ENCODE measurements at places on chromosomes 1 and 21.

- DNase-seq: no peak
Observed at GRCh38 chr21:42429856-42430255, 26.2 kb downstream of the UBASH3A start.

DNA sequence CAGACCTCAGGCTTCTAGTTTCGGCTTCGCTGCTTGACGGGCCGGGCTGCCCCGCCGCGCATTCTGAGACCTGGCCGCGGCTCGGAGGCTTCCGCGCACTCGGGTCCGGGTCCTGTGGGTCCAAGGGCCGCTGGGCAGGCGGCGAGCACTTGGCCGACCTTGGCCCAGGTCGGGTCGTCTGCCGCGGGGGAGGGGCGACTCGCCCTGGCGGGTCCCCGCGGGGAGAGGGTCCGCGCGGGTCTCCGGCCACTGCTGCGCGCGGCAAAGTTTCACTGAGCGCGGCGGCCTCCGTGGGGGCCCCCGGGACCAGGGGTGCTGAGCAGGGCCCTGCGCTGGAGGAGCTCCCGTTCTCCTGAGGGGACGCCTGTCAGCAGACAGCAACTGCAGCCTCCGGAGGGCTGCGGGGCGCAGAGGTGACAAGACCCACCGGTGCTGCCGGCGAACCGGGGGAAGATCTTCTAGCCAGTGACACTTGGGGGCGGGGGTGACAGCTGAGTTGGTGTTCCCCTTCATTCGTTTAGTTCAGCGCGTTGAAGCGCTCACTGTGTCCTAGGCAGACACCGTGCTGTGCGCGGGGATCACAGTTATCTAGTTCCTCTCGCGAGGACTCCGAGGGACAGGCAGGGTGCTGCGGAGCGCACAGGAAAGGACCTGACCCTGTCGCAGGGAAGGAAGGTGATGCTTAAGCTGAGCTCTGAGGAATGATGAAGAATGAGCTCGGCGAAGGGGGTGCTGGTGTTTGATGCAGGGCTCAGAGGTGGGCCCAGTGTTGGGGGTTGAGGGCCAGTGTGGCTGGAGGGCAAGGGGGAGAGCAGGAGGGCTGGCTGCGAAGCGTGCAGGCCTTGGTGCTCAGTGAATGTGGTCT, 725 bp downstream of the MTFR1L start:
- DNase-seq: peak; percentile 45

DNA sequence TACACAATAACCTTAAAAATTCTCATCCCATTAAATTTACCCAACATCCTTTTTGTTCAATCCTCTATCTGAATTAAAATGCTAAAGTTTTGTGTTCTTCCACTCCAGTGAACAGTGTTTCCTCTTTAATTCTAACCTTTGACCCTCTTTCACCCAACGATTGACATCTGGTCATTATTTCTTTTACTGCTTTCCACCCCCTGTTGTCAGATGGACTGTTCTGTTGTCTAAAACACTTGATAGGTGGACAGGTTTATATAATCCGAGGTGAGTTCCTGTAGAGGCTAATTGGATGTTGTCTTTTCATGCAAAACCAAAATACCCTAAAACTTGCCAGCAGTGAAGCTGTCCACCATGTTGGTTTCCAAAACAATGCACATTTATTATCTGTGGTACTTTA, 73.4 kb upstream of the SERTAD4 start:
- no peak for DNase-seq

DNA sequence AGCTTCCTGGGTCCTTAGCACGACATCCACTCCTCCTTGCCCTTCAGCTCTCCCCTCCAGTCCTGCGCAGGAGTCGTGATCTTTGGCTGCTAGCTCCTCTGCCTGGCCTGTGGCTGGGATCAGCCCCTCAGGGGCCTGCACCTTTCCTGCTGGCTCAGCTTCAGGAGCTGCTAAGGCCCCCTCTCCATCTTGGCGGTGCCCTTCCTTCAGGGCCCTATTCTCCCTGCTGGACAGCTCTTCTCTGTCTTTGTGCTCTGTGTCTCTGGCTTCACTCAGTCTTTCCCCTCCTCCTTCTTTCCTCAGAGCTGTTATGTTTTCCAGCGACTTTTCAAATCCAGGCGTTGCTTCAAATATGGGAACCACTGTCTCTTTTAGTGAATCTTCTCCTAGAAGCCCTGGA, 59.5 kb upstream of the LRRC53 start:
- DNase-seq: no peak

DNA sequence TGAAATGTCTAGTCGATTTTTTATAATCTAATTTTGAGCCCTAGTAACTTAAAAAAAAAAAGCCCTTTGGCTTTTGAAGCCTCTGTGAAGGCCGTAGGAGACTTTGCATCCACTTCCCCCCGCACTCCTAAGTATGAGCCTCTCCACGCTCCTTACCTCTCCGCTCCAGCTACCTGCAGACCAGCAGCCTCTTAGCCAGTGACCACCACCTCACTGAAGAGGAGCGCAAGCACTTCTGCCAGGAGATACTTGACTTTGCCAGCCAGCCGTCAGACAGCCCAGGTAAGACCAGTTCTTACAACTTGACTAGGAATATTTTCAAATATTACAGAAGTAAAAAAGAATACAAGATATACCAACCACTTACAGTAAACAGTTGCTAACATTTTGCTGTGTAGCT, 27.4 kb upstream of the PWP2 start:
- DNase-seq: no peak

DNA sequence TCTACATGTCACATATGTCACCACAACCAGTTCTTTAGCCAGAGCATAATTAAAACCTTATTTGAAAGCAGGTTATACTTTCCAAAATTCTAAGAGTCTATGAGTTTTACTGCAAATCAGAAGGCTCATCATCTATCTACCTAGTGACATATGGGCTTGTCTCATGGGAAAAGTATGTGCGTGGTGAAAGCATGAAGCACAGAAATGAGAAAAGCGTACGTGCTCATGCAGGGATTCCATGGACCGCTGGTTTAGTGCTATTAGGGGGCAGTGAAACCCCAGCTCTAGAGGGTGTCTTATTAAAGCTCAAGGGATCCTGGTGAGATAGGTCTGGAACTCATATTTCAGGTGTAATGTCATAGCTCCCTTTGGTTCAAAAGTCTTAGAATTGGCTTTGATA, 50.2 kb downstream of the FAM163A start:
- DNase-seq: no peak

DNA sequence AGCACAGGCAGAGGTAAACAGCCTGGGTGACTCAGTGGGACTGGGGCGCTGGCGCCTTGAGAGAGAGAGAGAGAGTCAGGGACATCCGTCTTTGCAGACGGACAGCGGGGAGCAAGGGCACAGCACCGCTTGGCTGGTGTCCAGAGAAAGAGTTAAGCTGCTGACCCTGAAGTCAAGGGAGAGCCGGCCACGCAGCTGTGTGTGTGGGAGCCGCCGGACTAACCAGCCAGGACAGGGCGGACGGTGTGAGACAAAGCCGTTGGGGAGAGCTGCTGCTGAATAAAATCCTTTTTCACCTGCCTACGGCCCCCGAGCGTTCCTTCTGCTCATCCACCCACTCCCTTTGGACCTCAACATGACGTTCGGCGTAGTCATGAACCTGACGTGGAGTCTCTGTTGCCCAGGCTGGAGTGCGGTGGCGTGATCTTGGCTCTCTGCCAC, 14.5 kb downstream of the CFAP74 start:
- DNase-seq: no peak

GRCh38 chr1:175580841-175581240, 162.6 kb downstream of the TNR start:
- DNase-seq: no peak

DNA sequence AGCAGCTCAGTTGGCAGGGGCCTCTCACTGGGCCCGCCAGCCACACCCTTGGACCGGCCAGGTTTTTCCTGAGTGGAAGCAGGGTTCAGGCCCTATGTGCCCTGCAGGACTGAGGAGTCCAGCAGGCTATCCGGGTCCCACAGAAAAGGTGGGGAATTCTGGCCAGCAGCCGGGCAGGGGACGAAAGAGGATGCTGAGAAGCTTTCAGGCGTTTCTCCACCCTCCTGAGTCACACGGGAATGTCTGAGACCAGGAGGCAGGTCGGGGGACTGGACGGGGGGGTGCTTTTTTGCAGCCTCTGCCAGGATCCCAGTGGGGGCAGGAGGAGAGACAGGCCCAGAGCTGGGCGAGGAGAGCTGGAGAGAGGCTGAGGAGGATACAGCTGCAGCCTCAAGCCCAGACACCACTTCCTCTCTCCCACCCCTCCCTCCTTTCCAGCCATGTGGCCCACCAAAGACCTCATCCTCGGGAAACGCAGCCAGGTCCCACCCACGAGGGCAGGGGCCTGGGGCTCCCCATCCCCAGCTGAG, 105.4 kb downstream of the SPSB1 start:
- no peak for DNase-seq

- no peak for DNase-seq
Observed at GRCh38 chr1:185363205-185363604, 46.2 kb upstream of the IVNS1ABP start.

GRCh38 chr1:204615881-204616280, 69.7 kb downstream of the LRRN2 start:
- DNase-seq: no peak

DNA sequence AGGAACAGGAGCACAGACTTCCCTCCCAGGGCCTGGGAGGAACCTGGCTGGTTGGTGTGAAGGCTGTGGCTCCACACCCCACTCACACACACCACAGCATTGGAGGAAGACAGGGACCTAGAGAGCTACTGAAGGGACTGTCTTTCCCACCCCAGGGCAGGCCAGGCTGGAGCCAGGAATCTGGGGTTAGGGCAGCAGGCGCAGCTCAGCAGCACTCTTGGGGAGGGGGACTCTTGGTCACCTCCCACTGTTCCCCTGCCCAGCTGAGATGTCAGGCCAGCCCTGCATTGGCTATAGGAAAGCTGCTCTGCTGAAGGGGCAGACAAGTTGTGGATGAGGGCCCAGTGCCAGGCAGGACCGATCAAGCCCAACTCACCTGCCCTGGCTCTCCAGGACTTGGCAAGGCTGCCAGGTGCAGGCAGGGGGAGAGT, 1.6 kb upstream of the PLEKHA6 start:
- DNase-seq: no peak

DNA sequence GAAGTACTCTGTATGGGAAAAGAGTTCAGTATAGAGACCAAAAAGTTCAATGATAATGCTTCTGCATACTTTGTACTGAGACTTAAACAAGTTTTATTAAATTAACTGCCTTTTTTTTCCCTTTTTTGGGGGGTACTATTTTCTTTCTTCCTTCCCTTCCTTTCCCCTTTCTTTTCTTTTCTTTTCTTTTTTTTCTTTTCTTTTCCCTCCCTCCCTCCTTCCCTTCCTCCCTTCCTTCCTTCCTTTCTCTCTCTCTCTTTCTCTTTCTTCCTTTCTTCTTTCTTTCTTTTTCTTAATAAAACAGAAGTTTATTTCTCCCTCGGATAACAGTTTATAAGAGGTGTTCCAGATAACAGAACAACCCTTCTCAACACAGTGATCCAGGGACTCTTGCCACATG, 77.5 kb downstream of the LHX8 start:
- DNase-seq: no peak

- no peak for DNase-seq
Observed at GRCh38 chr1:204268101-204268500, 54.3 kb upstream of the GOLT1A start.

GRCh38 chr21:42430521-42430920, 26.8 kb downstream of the UBASH3A start:
- no peak for DNase-seq

DNA sequence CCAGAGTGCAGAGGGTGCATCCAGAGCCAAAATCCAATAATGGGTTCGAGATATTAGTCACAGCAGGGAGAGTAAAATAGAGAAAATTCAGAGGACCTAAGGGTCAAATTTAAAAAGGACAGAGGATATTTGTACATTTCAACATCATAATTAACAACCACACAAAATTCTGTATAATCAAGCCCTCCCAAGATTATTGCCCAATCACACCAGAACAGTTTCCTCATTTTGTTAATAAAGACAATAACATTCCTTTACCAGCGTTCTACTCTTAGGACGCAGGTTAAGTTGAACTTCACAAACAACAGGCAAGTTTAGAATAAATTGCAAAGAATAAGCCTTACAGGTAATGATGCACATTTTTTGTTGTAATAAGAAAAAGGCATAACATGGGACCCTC, 462.8 kb downstream of the PTPRC start:
- no peak for DNase-seq

DNA sequence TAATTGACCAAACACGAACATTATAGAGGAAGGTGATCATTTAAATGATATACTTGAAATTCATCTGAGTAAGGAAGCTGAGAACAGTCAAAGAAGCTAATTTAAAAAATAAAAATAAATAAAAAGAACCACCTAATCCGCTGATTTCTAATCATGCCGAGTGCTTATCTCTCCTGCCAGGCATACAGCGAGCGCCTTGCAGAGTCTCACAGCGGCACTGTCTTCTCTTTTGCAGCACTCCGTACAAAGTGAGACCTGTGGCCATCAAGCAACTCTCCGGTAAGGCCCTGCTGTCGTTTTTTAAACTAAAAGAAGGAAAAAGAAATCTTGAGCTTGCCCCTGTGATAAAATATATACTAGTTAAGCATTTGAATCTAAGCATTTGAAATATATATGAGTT, 45.3 kb downstream of the PDE9A start:
- DNase-seq: no peak

DNA sequence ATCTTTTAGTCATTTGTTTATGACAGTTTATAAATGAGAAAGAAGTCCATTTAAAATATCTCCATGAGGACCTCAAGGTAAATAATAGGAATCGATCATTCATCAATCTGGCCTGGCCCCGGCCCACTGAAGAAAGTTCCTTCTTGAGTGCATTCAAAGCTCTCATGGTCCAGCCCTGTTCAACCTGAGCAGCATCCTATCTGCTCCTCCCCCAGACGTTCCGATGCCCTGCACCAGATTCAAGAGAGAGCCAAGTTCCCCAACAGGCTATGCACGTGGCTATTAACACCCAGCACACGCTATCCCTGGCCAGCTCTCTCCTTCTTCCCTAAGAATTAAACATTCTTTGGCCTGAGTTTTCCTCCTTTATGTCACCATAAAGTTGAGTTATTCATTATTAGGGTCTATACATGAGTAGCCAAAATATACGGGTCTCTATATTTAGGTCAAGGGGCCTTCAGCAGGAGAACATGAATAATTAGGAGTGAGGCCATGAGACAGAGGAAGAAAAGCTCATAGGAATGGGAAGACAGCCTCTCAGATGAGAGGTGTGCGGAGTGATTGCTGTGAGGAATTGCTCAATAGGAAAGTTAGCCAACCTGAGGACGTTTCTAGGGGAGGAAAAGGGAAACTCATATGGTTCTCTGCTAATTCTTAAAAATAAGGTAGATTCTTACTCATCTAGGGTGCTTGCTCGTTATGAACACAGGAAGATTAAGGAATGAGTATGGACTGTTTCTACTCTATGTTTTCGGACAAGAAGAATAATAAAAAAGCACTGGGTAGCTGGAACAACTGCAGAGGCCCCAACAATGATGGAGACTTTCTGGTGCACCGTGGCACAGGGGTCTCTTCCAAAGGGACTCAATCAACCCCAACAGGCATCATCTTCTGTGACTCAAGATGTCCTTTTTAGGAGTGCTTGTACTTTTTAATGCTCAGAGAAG, 23.6 kb downstream of the RUNX1 start:
- DNase-seq: no peak

DNA sequence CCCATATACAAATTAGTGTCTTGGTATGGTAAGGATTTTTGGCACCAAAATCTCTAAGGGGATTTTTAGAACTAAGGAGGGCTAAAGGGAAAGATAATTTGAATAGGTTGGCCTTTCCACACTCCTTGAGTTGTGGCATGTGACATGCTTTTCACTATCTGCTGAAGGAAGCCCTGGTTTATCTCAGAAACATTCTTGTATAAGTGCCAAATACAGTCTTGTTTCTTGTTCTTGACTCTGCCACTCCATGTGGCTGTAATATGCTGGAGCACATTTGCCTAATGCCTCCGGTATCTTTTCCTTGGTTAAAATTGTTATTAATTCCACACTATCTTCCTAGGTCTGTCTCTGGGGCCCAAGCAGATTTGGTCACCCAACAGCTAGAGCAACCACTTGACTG, 457.0 kb downstream of the USP25 start:
- DNase-seq: no peak

- no peak for DNase-seq
Observed at GRCh38 chr21:38494251-38494642, 4.0 kb downstream of the ERG start.

All from stimulated activated CD8-positive, alpha-beta memory T cell treated with anti-CD3 and anti-CD28 coated beads, Interleukin-7, amount 100 ng/mL, for 1 hour (primary cell).